Stimulated activated CD8-positive, alpha-beta memory T cell treated with anti-CD3 and anti-CD28 coated beads, Interleukin-15, amount 100 ng/mL, for 24 hours (primary cell): ENCODE measurements at places on chromosomes 2 and 18.

GRCh38 chr2:179768765-179769164 is 92.6 kb downstream of the ZNF385B start:
- no peak for DNase-seq

- DNase-seq, result no peak
Measured at GRCh38 chr2:155442755-155443372, 744.4 kb downstream of the KCNJ3 start.

- no peak for DNase-seq
Measured at GRCh38 chr2:194619366-194619765, 1037.7 kb upstream of the SLC39A10 start.

- no peak for DNase-seq
Measured at GRCh38 chr18:63346480-63347183, 20.4 kb downstream of the KDSR start.

GRCh38 chr2:16031058-16031847 is 90.9 kb downstream of the MYCN start:
- DNase-seq, result no peak

- DNase-seq, result no peak
Measured at GRCh38 chr2:42930025-42930581, 137.7 kb upstream of the HAAO start.

GRCh38 chr18:6595666-6596065 is 133.8 kb upstream of the ARHGAP28 start:
- no peak for DNase-seq

DNA sequence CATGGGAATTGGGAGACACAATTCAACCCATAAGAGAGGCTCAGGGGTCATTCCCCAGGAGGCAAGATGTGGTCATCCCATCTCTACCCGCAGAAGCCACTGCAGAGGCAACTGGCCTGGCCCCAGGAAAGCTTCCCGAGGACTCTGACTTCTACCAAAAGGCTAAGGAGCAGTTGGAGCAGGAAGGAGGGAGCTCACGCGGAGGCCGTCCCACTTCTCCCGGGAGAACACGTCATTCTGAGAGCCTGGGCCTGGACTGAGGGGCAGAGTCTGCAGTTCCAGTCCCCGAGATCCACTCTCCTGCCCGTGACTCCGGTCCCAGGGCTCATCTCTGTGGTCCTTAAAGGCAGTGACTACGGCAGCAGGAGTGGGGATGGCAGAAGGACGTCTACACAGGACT is 69.0 kb upstream of the TAF1B start:
- no peak for DNase-seq
